ENCODE measurements at places on chromosomes 2 and 18. TPM values are rescaled to one million over a fixed set of nuclear protein-coding genes. Genes with fewer than 3 reads are reported as not detected.

DNA sequence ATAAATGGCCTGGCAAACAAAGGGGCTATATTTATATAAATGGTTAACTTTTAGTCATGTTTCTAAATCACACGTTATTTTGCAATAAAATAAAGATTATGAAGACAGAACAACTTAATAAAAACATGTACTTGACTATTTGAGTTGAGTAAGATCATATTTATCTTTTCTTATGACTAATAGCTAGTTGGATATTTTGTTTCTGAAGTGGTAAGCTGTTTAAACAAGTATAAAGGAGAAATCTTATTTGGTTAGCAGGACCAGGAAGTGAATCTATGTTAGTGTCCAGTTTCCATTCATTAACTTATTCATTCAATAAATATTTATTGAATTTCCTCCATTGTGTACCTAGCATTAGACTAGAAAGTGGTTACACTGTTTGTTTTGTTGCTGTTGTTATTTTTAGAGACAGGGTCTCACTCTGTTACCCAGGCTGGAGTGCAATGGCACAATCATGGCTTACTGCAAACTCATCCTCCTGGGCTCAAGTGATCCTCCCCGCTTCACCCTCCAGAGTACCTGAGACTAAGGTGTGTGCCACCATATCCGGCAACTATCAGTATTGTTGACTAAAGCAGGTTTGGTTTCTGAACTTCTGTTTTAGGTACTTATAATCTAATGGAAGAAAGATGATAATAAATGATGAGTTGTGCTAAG is 312.6 kb downstream of the DPP10 start:
- DNase-seq = no peak

- DNase-seq = no peak
Measured at GRCh38 chr2:114007436-114007835, 117.5 kb downstream of the ACTR3 start.

DNA sequence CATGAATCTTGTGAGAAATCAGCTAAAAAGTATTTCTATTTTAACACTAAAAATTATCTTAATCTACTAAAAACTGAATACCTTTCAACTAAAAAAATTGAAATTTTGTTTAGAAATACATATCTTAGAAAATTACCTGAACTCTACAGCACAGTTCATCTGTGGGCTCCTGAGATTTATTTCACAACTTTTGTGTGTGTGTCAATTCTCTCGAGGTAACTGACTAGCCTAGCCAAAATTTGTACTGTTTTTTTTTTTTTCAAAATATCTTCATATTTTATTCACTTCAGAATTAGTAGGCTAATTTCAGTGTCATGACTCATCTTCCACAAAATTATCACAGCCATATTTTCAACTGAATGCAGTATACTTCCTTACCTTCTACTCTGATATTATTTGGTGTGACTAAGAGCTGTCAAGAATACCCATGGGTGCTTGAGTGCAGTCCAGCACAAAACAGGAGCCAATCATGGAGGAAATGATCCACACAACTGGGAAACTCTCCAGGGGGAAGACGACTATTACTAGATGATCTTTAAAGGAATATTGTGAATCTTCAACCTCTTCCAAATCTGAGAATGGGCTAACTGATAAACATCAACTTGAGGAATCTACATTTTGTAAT is 174.6 kb downstream of the ZNF385B start:
- no peak for DNase-seq

GRCh38 chr2:128597121-128597762 is 278.6 kb upstream of the HS6ST1 start:
- no peak for DNase-seq

DNA sequence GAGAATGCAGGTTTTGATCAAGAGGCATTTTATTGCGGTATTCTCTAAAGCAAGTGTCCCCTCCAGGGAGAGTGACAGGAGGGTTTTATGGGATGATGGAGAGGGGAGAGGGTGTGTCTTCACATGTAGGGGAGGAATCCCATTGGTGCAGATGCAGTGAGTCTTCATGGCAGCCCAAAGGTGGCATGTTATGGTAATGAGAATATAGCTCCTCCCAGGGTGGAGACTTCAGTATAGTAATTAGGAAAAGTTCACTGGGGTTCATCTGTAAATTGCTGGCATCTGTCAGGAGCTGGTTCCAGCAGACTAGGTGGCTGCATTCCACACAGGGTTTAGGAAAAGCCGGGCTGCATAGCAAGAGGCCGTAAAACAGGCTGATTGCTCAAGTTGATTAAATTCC is 230.7 kb upstream of the CCDC68 start:
- no peak for DNase-seq

Gene FAM228A
- not detected for total RNA-seq

Gene DYSF
- total RNA-seq = 4.8 TPM

Gene CFAP65
- total RNA-seq = not detected

GRCh38 chr2:48901416-48901815 is 145.9 kb upstream of the LHCGR start:
- DNase-seq = no peak

Measured in CD8-positive, alpha-beta memory T cell (primary cell).